Smooth muscle cell of the umbilical artery (primary cell): ENCODE measurements at places on chromosomes 7 and 10. TPM values are rescaled to one million over a fixed set of nuclear protein-coding genes. Genes with fewer than 3 reads are reported as not detected.

Gene CYP2E1
- total RNA-seq: 0.60 and 0.89 TPM in 2 replicates

Gene TNS3
- 78.2 and 113 TPM in 2 replicates for total RNA-seq

Gene CYP2W1
- under 0.01 TPM in 1 of 2 replicates, not detected in the other for total RNA-seq

Gene MEIG1
- total RNA-seq: not detected in 2 replicates

Gene FXYD4
- total RNA-seq: not detected in 2 replicates

Gene ZNF804B
- total RNA-seq: not detected in 2 replicates

Gene CPA1
- total RNA-seq: 0.30 TPM in 1 of 2 replicates, not detected in the other

Gene DDC
- total RNA-seq: not detected in 2 replicates

Gene MINDY4
- total RNA-seq: 3.9 and 5.4 TPM in 2 replicates

Gene PALD1
- total RNA-seq: 0.14 TPM in 1 of 2 replicates, not detected in the other

Gene LRRD1
- total RNA-seq: 0.28 and 0.30 TPM in 2 replicates

Gene ZNF467
- total RNA-seq: 0.14 and 0.59 TPM in 2 replicates

Gene OR9A2
- total RNA-seq: not detected in 2 replicates

Gene ASB10
- not detected in 2 replicates for total RNA-seq

Gene FAM24B
- 2.1 and 4.6 TPM in 2 replicates for total RNA-seq

Gene CREM
- 25.4 and 29.7 TPM in 2 replicates for total RNA-seq

Gene SDK1
- 0.30 and 0.46 TPM in 2 replicates for total RNA-seq

Gene HPSE2
- not detected in 2 replicates for total RNA-seq

Gene BTAF1
- total RNA-seq: 63.2 and 70.9 TPM in 2 replicates

Gene ADCYAP1R1
- not detected in 2 replicates for total RNA-seq

Gene WASHC2C
- 35.0 and 49.5 TPM in 2 replicates for total RNA-seq

Gene TCAF2
- 1.8 and 2.4 TPM in 2 replicates for total RNA-seq

Gene C10orf67
- total RNA-seq: 0.18 TPM in 1 of 2 replicates, not detected in the other

Gene AKAP9
- total RNA-seq: 56.7 and 69.9 TPM in 2 replicates

Gene SPDYE8
- not detected in 2 replicates for total RNA-seq

Gene UTF1
- not detected in 2 replicates for total RNA-seq

Gene MYL10
- total RNA-seq: not detected in 2 replicates

Gene PRLHR
- not detected in 2 replicates for total RNA-seq

Gene VSTM4
- 1.2 and 1.6 TPM in 2 replicates for total RNA-seq

Gene C10orf120
- not detected in 2 replicates for total RNA-seq

Gene CHAT
- not detected in 2 replicates for total RNA-seq

Gene DRGX
- not detected in 2 replicates for total RNA-seq

Gene LEP
- not detected in 2 replicates for total RNA-seq

Gene SNX13
- 45.4 and 48.7 TPM in 2 replicates for total RNA-seq

Gene SPDYE6
- not detected in 2 replicates for total RNA-seq

Gene OR2A12
- not detected in 2 replicates for total RNA-seq

Gene AKR1D1
- not detected in 2 replicates for total RNA-seq

Gene RALA
- 14.6 and 28.9 TPM in 2 replicates for total RNA-seq

Gene NODAL
- total RNA-seq: not detected in 2 replicates

Gene MRLN
- total RNA-seq: not detected in 2 replicates

Gene TFPI2
- total RNA-seq: 649 and 876 TPM in 2 replicates

Gene NHLRC2
- 12.8 and 17.4 TPM in 2 replicates for total RNA-seq

Gene GIMAP5
- not detected in 2 replicates for total RNA-seq

Gene ASZ1
- total RNA-seq: not detected in 2 replicates

Gene CALCR
- not detected in 2 replicates for total RNA-seq

Gene PLPP4
- total RNA-seq: 31.8 and 49.6 TPM in 2 replicates

Gene OR6B1
- not detected in 2 replicates for total RNA-seq

Gene MET
- 36.2 and 149 TPM in 2 replicates for total RNA-seq

Gene GTF2I
- 97.4 and 146 TPM in 2 replicates for total RNA-seq

Gene C7orf33
- total RNA-seq: not detected in 2 replicates

Gene TYW1B
- total RNA-seq: 4.5 and 5.1 TPM in 2 replicates

Gene OPN1SW
- total RNA-seq: not detected in 2 replicates

Gene TMEM72
- not detected in 2 replicates for total RNA-seq

Gene RARRES2
- 2.7 TPM in 1 of 2 replicates, not detected in the other for total RNA-seq
